ENCODE measurements at places on chromosomes 16 and 17.
A peak's percentile ranks its signal among the peaks of the same experiment; 100 is the strongest.

GRCh38 chr16:13154799-13155198 is 253.4 kb downstream of the SHISA9 start:
- DNase-seq = no peak

DNA sequence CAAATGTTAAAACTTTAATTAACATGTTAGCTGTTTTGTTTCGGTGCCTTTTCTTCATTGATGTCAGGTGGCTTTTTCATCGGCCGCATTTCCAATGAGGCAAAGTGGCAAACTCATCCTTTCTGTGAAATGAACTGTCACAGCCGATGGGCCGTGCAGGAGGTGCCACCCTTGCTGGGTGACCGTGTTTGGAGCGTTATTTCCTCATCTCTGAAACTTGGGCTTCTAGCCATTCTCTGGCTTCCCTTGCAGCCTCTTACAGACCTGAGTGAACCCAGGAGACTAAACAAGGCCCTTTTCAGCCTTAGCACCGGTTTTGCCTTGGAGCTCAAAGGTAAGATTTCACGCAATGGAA is 42.2 kb upstream of the PRSS54 start:
- DNase-seq = no peak

DNA sequence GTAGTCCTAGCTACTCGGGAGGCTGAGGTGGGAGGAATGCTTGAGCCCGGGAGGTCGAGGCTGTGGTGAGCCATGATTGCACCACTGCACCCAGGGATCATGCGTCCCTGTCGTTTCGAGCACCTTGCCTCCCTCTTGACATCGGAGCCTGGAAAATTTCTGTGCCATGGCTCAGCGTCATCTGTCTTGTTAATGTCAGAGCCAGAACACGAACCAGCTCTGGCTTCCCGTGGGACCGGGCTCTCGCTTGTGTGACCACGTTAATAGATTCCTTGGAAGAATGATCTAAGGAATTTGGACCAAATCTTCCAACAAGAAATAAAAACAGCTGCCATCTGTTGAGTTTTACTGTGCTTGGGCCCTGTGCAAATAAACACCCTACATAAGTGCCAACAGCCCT is 117.7 kb downstream of the ABCC1 start:
- no peak for DNase-seq

GRCh38 chr17:78337244-78338109 is 22.4 kb downstream of the SOCS3 start:
- no peak for DNase-seq

DNA sequence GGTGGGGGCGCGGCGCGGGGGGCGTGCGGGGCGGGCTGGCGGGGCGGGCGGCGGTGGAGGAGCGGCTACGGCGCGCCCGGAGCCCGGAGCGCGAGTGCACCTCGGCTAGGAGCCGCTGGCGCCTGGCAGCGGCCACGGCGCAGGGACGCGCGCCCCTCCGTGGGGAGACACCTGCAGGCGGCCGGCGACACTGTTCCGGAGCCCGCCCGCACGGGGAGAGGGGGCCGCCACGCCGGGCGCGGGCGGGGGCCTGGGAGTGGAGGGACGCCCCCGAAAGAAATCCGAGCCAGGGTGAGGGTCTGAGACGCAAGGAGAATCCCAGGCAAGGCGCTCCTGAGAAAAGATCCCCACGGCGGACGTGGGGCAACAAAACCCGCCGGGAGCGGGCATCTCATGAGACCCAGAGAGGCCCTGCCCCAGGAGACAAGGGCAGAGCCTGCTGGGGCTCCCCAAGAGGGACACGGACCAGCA is at the start of gene GSG1L:
Gene GSG1L, minus strand, starts transcription at position 124 of the 471 bp plus-strand sequence. CDS start 290 bp downstream, outside the sequence.
- DNase-seq = peak; percentile 23

- DNase-seq = no peak
Measured at GRCh38 chr17:37088459-37088858, 139.7 kb downstream of the AATF start.

GRCh38 chr16:23182679-23183542 is at the start of gene SCNN1G:
SCNN1G (plus strand) TSS chr16:23182745; CDS start chr16:23186272, 3,527 bp downstream.
- peak; percentile 14 for DNase-seq

GRCh38 chr17:44672479-44673093 is 16.3 kb downstream of the MEIOC start:
- DNase-seq = peak; percentile 42

- DNase-seq = no peak
Measured at GRCh38 chr17:28285965-28286364, 33.0 kb upstream of the TMEM97 start.

GRCh38 chr16:58148099-58148498 is 18.9 kb upstream of the CFAP20 start:
- DNase-seq = no peak

GRCh38 chr17:6545291-6545690 is 11.1 kb downstream of the PITPNM3 start:
- no peak for DNase-seq

Data from ACHN (cell line).